ENCODE measurements at places on chromosomes 5 and 9. TPM values are rescaled to one million over a fixed set of nuclear protein-coding genes. Genes with fewer than 3 reads are reported as not detected.

GRCh38 chr5:127858116-127858784 is 155.1 kb downstream of the CCDC192 start:
- no peak for DNase-seq

DNA sequence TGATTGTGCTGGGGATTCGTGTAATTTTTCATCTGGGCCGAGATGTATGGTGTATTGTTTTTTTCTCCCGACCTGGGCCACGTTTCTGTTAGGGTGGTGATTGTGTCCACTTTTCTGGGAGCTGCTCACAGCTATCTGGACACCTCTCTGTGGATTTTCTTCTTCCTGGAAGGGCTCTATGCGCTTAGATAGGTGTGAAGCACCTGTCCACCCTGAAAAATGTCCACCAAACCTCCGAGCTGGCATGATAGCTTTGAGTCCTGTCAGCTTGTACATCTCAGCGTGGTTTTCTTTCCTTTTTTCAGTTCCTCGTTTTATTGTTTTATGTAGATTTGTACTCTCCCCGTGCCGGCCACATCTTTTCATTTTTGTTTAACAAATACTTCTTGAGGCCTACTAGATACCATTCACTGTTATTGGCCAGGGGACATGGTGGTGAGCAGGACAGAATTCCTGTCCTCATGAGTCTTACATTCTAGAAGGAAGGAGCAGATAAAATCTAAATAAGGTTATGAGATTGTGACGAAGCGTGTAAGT is 1.1 kb downstream of the UGCG start:
- no peak for DNase-seq

DNA sequence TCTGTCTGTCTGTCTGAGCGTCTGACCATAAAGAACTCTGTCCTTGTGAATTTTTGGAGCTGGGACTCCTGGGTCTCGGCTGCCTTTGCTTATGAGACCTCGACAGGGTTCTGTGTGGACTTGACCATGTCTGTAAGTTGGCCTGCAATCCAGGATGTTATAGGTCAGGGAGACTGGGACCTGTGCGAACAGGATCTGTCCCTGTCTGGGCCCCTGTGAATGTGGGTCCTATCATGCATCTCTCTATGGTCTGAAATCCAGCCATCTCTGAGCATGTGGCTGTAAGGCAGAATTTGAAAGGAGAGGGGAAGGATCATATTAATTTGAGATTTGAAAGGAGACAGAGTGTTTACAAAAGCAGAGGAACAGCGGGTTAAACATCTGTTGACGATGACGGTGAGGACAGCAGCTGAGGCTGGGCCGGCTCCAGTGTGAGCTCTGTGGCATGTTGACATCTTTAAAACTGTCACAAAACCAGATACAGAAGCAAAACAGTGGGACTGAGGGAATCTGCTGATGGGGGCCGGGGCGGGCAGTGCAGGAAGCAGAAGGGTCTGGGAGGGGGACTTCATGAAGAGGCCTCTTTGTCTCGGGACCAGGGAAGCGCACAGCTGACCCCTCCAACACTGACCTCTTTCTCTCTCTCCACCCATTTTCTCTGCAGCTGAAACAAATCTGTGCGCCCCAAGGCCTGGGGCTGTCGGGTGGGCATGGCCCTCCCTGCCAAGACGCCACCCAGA is 19.1 kb upstream of the MVB12B start:
- no peak for DNase-seq

- no peak for DNase-seq
These were observed 51.3 kb upstream of the SUB1 start for GRCh38 chr5:32534041-32534440.

DNA sequence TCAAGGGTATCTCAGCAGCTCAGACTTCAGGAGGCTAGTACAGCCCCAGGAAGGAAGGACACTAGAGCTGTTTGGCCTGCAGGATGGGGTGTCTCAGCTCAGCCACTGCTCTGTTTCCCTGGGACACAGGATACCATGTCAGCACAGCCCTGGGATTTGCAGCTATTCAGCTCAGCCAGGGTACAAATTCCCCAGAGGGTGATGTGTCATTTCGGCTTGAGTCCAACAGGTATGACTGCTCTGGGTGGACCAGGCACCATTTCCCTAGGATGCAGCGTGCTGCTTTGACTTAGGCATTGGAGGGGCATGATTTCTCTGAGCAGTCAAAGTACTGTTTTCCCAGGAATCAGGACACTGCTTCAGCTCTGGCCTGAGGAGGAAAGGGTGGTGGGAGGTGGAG is 130.1 kb downstream of the ARSB start:
- no peak for DNase-seq

GRCh38 chr9:114202396-114202795 is 47.1 kb downstream of the COL27A1 start:
- no peak for DNase-seq

GRCh38 chr9:126270556-126270955 is 56.1 kb upstream of the MVB12B start:
- DNase-seq = no peak

KIF12 gene
- not detected for total RNA-seq

- no peak for DNase-seq
These were observed 23.3 kb upstream of the TRMT10B start for GRCh38 chr9:37730256-37730655.

TAF1L gene
- total RNA-seq = not detected

MEGF9 gene
- total RNA-seq = 19.2 TPM

PTGDS gene
- 89.5 TPM for total RNA-seq

SMC5 gene
- total RNA-seq = 22.6 TPM

DNA sequence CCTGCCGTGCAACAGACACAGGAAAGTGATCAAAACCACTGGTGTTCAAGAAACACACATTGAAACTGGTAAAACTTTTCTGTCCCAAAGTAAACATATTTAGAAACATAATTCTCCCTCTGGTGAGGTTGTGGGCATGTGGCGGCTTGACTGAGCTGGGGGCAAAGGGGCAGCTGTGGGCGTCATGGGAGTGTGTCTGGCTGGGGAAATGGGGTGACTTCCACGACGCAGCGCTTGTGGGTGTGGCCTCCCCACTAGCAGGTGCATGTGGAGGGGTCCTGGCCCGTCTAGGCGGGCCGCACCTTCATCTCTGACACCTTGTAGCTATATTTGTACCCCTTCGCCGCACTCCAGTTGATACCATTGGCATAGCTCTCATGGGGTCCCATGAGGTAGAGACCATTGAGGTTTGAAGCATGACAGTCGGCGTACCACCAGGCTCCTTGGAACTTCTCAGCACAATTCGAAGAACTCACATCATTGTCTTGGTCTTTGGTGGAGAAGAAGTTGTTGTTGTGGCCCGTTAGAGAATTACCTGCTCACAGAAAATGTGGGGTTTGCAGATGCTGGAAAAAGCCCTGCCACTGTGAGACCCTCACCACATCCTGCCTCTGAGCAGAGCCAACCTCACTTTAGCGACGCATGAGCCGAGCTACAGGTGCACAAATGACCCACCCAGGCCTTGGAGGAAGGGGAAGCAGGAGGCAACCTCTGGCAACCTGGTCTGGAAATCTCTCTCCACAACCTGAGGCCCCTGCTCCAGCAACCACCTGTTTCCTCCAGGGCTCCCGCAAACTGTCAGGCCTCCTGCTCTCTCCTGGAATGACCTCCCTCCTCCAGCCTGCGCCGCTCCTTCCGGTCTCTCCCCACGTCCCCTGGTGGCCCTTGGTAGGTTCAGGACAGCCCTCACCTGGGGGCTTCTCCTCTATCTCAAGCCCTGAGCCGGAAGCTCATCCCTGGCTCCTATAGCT is 7.9 kb downstream of the FCN1 start:
- no peak for DNase-seq

STING1 gene
- 202 TPM for total RNA-seq

Measured in thoracic aorta (tissue), 2 donors.